Caco-2 (cell line): ENCODE measurements at places on chromosomes 7 and 10. TPM values are rescaled to one million over a fixed set of nuclear protein-coding genes. Genes with fewer than 3 reads are reported as not detected.

CYP2C9 gene
- 0.97 and 1.4 TPM in 2 replicates for total RNA-seq

ERVW-1 gene
- 0.51 TPM in 1 of 2 replicates, not detected in the other for total RNA-seq

NCF1 gene
- 0.23 TPM in 1 of 2 replicates, not detected in the other for total RNA-seq

VAX1 gene
- total RNA-seq, result not detected in 2 replicates

SPACDR gene
- total RNA-seq, result 0.41 and 0.84 TPM in 2 replicates

DNA sequence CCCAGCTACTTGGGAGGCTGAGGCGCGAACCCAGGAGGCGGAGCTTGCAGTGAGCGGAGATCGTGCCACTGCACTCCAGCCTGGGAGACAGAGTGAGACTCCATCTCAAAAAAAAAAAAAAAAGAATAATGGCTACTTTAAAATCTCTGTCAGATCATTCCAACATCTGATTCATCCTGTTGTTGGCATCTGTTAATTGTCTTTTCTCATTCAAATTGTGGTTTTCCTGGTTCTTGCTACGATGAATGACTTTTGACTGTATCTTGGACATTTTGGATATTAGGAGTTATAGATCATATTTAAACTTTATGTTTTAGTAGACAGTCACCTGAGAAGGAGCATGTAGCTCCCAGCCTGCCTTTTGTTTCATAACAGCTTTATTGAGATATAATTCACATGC is 8.5 kb downstream of the TPST1 start:
- no peak for DNase-seq

DNA sequence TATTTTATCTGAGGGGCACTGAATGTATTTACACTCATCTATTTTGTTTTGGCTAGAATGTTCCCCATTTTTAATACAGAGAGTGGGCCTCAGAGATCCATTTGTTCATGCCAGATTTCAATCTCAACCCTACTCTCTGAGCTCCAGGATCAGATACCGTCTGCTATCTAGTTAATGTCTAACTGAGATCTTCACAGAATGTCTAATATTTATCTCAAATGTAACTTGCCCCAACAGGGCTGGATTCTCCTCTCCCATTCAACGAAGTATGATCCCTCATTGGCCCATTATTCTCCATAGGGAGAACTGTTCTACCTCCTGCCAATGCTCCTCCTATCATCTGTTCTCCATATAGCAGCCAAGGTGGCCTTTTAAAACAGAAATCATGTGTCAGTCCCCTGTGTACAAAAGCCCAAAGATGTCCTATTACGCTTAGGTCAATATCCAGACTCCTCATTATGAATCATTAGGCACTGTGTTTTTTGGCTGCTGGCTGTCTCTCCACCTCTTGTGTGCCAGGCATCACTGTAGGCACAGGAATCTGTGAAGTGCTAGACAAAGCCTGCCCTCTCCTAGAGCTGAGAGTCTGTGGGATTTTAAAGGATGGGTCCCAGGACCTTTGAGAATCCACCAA is 169.3 kb upstream of the AGK start:
- no peak for DNase-seq

- no peak for DNase-seq
Measured at GRCh38 chr10:45144326-45145070, 143.8 kb downstream of the ZNF22 start.

GRCh38 chr7:13593854-13594253 is 395.6 kb downstream of the ETV1 start:
- DNase-seq, result no peak
